ENCODE measurements at places on chromosomes 5 and 9. TPM values are rescaled to one million over a fixed set of nuclear protein-coding genes. Genes with fewer than 3 reads are reported as not detected.

- H3K27me3 ChIP-seq = no peaks in the 10 kb centered on the region
- no peaks in the 10 kb centered on the region for H3K4me1 ChIP-seq
- no peak for DNase-seq
- H3K36me3 ChIP-seq = no peaks in the 10 kb centered on the region
- no peak overlapping the region for H3K4me3 ChIP-seq
- H3K27ac ChIP-seq = no peak overlapping the region
Observed at GRCh38 chr5:136012041-136012804, 16.6 kb upstream of the TGFBI start.

DNA sequence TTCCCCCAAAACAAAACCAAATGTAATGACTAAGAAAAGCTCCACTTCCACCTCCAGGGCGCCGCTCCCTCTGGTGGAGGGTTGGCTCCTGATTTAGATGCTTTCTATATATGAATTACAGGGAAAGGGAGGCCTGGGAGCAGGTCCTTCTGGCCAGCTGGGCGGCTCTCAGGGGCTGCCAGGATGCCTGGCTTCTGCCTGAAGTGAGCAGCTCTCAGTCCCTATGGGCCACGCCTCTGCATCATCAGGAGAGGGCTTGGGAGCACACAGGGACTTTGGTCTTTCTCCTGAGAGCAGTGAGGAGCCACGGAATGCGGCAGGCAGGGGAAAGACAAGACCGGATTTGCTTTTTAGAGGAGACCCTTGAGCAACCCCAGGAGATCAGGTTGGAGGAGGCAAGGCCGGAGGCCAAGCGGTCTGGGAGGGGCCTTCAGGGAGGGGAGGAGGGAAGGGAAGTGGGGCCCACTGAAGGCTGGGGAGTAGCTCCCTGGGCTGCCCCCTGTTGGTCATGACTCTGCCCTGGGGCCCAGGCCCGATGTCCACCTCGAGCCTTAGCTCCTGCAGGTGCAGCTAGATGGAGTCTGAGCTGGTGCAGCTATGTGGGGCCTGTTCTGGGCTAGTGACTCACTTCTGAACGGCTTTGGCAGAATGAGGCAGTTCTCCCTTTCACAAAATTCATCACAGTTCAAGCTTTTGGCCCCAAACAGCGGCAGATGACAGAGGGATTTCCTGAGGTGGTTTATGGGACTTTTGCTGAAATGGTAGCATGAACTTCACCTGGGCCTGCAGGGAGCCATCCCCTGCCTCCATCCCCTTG lies 11.3 kb upstream of the GRHPR start:
- no peaks in the 10 kb centered on the region for H3K36me3 ChIP-seq
- no peak overlapping the region for H3K4me3 ChIP-seq
- H3K4me1 ChIP-seq = peaks cover 12% of the 10 kb centered on the region
- no peaks in the 10 kb centered on the region for H3K27me3 ChIP-seq
- no peak for DNase-seq
- no peak overlapping the region for H3K27ac ChIP-seq

GRCh38 chr5:111984044-111984443 lies 227.1 kb upstream of the NREP start:
- no peaks in the 10 kb centered on the region for H3K36me3 ChIP-seq
- no peak overlapping the region for H3K4me3 ChIP-seq
- no peaks in the 10 kb centered on the region for H3K27me3 ChIP-seq
- DNase-seq = no peak
- H3K4me1 ChIP-seq = no peaks in the 10 kb centered on the region

DNA sequence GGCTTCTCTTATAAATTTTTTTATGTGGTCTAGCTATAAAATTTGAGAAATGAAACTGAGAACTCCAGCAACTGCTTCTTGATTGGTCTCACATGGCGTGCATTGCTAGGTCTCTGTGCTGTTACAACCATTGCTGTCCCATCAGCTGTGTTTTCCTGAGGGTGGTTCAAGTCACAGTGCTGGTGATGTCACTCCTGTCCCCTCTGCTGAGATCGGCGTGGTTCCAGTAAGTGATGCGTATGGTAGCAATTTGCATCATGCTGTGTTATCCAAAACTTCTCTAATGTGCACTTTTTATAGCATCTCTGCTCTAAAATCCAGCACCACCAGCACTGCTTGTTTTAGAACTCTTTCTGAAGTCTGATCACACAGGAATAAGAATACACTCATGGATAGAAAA lies 112.6 kb upstream of the ZNF608 start:
- H3K4me3 ChIP-seq = no peak overlapping the region
- no peak overlapping the region for H3K27ac ChIP-seq
- H3K4me1 ChIP-seq = no peaks in the 10 kb centered on the region
- no peak for DNase-seq

- no peaks in the 10 kb centered on the region for H3K36me3 ChIP-seq
- H3K27ac ChIP-seq = no peak overlapping the region
- DNase-seq = no peak
- no peaks in the 10 kb centered on the region for H3K4me1 ChIP-seq
Observed at GRCh38 chr5:51974834-51975233, 591.6 kb downstream of the ISL1 start.

DNA sequence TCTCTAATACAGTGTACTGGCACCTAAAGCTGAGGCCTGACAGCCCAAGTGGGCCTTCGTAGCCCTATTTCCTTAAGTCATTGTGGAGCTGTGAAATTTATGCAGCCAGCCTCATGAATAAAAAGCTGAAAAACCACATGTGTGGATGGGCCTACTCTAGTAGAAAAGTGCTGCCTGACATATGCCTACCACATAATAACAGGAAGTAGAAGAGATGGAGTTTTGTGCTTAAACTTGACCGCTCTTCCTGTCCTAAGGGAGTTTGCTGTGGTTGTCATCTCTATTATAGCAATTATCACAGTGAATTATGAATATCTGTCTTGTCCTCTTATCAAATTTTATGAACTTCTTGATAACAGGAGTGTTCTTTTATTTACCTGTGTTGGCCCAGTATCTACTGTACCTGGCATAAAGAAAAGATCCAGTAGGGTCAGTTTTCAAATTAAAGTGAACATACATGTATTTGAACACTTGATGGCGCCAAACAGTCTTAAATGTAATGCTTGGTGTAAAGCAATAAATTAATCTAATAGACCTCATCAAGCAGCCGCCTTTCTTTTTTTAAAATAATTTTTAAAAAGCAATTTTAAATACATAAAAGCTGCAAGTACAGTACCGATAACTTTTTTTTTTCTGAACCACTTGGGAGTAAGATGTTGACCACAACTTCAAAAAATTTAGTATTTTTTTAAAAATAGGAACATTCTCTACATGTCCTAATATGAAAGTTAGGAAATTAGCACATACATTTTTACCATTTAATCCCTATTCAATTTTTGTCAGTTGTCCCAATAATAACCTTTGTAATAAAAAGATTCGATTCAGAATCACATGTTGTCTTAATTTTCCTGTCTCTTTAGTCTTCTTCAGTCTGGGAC lies 51.0 kb downstream of the FKTN start:
- H3K4me3 ChIP-seq = no peak overlapping the region
- H3K4me1 ChIP-seq = no peaks in the 10 kb centered on the region
- H3K27ac ChIP-seq = no peak overlapping the region
- peak; percentile 12 for DNase-seq

GRCh38 chr9:131036529-131037334 lies 27.8 kb downstream of the LAMC3 start:
- no peak for DNase-seq
- H3K4me1 ChIP-seq = no peaks in the 10 kb centered on the region
- no peaks in the 10 kb centered on the region for H3K36me3 ChIP-seq
- H3K27ac ChIP-seq = no peak overlapping the region

GRCh38 chr5:95823218-95823737 lies 752 bp upstream of the GLRX start:
- peak overlapping the region; percentile 96 for H3K4me3 ChIP-seq
- peaks cover 43% of the 10 kb centered on the region for H3K4me1 ChIP-seq
- peak overlapping the region; percentile 25 for H3K27ac ChIP-seq
- DNase-seq = no peak
- H3K27me3 ChIP-seq = no peaks in the 10 kb centered on the region
- no peaks in the 10 kb centered on the region for H3K36me3 ChIP-seq

DNA sequence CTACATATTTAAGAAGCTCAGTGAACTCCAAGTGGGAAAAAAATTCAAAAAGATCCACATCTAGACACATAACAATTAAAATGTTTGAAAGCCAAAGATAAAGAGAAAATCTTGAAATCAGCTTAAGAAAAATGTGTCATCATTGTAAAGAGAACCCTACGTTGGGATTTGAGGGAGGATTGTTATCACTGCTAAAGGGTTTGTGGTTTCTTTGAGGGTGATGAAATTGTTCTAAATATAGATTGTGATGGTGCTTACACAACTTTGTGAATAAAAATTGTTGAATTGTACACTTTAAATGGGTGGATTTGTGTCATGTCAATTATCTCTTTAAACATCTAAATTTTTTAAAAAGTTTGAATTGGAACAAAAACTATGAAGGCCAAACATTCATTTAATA lies 92.2 kb upstream of the ADAMTS19 start:
- no peak overlapping the region for H3K27ac ChIP-seq
- H3K36me3 ChIP-seq = no peaks in the 10 kb centered on the region
- no peak for DNase-seq
- H3K4me3 ChIP-seq = no peak overlapping the region
- H3K27me3 ChIP-seq = no peaks in the 10 kb centered on the region

The TMEM232 gene
- total RNA-seq = 0.92 TPM

The TPPP gene
- total RNA-seq = 0.38 TPM

The MZB1 gene
- total RNA-seq = 5.1 TPM

The TMEM252 gene
- not detected for total RNA-seq

The LCN1 gene
- not detected for total RNA-seq

Data from CD8-positive, alpha-beta memory T cell (primary cell).